ENCODE measurements at places on chromosomes 11 and 22. TPM values are rescaled to one million over a fixed set of nuclear protein-coding genes. Genes with fewer than 3 reads are reported as not detected.

- DNase-seq = no peak
Observed at GRCh38 chr11:116420770-116421528, 351.8 kb downstream of the BUD13 start.

DNA sequence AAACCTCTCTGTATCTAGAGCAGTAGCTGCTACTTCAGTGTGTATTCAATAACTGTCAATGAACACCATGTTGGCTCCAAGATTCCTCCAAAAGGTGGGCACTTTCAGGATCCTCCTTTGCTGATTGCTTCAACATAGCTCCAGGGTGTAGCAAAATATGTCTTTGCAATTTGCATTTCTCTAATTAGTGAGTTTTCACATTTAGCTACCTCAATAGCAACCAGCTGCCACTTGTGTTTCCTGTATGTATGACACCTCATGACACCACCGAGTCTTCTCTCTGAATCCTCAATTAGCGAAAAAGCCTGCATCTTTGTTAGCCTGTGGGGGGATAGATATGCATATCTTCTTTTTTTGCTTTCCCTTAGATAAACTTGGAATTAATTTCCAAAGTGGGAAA is 898.3 kb upstream of the FAT3 start:
- no peak for DNase-seq

DNA sequence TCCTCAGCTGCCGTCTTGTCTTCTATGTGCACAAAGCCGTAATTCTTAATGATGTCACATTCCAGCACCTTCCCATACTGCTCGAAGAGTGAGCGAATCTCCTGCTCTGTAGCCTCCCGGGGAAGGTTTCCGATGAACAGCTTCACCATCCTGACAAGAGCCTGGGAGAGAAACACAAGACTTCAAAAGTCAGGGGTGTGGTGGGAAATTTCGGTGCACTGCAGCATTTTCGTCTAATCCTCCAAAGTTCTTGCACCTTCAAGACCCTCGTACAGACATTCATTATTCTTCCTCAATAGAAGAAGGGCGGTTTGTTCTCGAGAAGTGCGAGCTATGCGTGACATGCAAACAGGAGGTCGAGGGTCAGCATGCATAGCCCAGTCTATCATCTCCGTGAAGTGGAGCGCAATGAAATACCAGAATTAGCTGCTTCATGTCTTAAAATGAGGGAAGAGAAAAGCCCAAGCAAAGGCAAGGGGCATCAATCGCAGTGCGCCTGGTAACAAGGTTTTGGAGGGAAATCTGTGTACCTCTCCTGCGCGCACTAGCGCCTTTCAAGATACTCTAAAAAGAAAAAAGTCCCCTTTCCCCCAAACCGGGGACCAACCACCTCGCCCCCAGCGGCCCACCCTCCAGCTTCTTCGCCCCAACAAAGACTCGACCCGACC is 622 bp downstream of the RBM4B start:
- no peak for DNase-seq

GRCh38 chr11:1074244-1075221 is at the start of gene MUC2:
TSS of gene MUC2 (plus strand) at chr11:1074874.
- DNase-seq = no peak

DNA sequence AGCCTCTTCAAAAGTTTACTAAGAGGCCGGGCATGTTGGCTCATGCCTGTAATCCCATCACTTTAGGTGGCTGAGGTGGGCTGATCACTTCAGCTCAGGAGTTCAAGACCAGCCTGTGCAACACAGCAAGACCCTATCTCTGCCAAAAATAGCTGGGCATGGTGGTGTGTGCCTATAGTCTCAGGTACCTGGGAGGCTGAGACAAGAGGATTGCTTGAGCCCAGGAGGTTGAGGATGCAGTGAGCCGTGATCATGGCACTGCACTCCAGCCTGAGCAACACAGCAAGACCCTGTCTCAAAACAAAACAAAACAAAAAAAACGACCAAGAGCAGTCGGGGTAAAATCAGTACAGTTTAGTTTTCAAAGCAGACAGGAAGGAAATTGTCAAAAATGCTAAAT is 4.7 kb upstream of the ADSL start:
- DNase-seq = no peak

GRCh38 chr11:76025068-76025467 is 181.2 kb downstream of the WNT11 start:
- DNase-seq = peak; percentile 67

GRCh38 chr11:119726150-119726553 is 2.8 kb downstream of the NECTIN1 start:
- DNase-seq = no peak

DNA sequence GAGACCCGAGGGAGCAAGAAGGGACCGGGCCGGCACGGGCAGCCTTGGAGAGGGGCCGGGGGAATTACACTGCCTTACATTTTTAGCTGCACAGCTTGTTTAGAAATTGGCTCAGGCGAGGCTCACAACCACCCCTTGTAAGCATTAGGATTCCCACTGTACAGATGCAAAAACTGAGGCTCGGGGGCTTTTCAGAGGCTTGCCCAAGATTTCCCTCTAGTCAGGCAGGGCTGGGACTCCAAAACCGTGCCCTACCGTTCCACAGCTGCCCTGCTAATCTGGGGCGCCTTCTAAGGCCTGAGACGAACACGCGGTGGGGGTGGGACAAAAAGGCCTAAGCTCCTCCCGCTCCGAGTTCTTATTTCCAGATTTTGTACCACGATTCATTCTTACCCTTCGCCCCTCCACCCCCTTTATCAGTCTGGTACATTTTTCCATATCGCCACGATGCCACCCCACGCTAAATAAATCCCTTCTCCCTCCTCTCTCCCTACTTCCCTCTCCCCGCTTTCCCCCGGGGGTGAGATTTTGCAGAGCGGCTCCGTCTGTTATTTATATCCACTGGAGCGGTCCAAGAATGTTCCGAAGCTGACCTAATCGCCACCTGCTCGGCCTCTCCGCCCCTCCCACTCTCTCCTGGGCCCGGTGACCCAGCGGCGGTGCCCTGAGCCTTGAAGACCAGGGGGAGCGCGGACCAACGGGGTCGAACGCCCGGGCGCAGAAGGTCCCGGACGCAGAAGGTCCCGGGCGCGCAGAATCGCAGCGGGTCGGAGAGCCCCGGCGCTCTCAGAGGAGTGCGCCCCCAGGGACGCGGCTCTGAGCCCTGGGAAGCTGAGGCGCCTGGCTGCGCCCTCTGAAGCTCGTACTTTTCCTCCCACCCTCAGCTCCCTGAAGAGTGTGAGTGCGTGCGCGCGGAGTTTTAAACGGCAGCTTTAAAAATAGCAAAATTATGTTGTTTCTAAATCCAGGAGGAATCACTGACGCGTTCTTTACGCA is 764 bp upstream of the PACSIN3 start:
- DNase-seq = no peak

- no peak for DNase-seq
Observed at GRCh38 chr22:42307806-42308563, 37.5 kb upstream of the TCF20 start.

DNA sequence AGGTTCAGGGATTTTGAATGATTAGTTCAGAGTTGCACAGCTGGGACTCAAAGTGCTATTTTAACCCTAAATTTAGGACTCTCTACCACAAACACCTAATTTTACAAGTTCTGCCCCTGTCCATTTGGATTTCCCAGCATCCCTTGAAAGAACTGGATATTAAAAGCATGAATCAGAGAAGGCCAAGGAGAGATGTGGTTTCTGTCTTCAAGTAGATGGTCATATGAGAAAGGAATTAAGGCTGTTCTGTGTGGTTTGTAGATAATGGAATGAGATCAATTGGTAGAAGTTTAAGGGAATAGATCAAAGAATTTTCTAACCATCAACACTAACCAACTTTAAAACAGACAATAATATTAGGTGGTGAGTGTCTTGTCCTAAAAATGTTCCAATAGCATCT is 106.4 kb upstream of the TENM4 start:
- no peak for DNase-seq

DNA sequence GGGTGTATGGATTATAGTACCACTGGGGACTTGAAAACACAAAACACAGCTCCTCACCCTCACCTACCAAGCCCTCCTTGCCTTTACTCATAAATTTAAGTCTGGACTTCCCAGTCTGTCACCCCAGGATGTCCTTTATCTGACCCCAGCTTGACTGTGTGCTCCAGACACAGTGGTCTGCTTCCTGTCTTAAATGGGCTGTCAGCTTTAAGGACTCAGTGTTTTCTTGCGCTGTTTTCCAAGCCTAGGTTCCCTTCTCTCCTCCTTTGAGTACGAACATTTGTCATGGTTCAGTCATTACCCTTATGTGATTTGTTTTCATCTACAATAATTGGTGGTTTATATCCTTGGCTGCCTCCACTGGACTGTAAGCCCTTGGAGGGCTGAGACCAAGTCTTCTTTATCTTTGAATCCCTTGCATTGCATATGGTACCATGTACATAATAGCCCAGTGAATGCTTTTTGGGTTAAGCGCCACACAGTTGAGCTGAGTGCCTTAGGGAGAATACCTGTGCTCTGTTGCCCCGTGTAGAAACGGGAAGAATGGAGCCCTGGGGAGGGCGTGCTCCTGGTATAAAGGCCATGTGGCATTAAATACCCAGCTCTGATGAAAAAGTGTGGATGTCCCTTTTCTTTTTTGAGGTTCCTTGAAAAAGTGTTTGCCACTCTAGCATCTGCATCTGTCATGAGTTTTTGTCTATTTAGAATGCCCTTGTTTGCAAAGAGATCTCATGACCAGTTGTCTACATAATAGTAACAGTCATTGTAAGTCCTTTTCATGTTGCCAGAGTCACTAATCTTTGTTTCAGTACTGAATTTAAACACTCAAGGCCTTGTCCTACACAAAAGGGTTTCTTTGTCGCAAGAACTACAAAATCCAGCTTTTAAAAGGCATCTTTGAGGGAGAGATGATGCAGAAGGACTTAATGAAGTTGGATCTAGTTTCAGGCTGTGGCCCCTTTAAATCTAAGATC is 14.0 kb downstream of the PANX1 start:
- no peak for DNase-seq

- no peak for DNase-seq
Observed at GRCh38 chr11:29256580-29256979, 760.2 kb downstream of the KCNA4 start.

- DNase-seq = no peak
Observed at GRCh38 chr11:23099256-23099655, 239.0 kb upstream of the CCDC179 start.

GRCh38 chr11:24157316-24157715 is 339.5 kb upstream of the LUZP2 start:
- no peak for DNase-seq

GRCh38 chr11:847876-848275 is 5.2 kb downstream of the TSPAN4 start:
- no peak for DNase-seq

DNA sequence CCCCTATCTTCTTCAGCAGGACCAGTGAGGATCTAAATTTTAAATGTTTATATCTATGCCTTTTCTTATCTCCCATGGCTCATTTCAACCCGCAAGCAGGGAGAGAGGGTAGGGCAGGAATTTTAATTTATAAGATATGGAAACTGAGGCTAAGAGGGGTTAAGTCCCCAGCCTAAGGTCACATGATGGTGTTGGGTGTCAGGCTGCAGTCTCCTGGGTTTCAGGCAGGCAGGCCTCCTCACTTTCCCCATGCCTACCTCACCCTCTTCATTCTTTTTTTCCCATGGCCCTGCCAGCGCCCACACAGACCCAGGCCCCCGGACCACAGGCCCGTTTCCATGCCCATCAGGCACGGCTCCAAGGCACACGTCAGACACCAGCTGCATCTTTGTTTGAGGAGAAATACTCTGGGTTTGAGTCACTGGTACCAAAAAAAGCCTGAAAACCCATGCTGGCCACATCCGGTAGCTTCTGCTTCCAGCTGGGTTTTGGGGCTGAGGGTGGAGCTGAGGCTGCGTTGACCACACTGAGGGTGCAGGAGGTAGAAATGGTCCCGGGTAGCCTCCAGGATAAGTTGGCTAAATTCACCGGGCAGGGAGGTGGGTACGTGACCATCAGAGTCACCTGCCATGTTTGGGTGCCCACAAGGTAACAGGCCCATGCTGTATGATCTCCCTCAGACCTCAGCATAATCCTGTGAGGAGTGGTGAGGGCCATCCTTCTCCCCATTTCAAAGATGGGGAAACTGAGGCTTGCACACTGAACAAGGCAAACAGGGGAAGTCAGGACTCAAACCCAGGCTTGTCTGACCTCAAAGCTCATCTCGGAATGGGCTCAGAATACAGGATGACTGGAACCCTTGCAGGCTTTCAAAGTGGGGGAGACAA is 7.5 kb downstream of the CRYBB1 start:
- DNase-seq = no peak

DNA sequence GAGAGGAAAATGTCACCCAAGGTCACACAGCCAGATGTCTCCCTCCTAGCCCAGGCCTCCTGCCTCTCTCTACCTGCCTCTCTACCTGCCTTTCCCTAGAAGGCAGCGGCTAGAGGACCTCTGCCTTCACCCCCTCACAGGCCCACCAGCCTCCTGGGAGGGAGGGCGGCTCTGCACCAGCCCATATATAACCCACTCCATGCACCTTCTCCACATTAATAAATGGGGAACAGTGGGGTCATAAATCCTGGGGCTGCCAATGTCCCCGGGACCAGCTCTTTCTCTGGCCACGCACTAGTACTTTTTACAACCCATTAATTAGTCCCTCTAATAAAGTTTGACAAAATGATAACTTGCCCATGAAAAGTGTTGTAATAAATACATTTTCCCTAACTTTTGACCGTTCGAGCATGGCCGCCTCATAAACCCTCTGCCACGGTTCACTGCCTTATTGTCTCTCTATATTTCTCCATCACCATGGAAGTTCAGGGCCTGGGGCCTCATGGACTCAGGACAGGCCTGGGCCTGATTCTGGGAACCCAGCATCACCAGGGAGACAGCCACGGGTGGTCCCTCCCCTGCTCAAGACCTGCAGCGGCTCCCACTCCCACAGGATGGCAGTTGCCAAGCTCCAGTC is 102.1 kb downstream of the MN1 start:
- no peak for DNase-seq

ACRV1 gene
- not detected for total RNA-seq

DCPS gene
- total RNA-seq = 15.8 TPM

CARNS1 gene
- 0.21 TPM for total RNA-seq

PDGFB gene
- 159 TPM for total RNA-seq

MUC2 gene
- not detected for total RNA-seq

TBC1D22A gene
- 25.7 TPM for total RNA-seq

TMEM126A gene
- total RNA-seq = 24.8 TPM

TEX54 gene
- not detected for total RNA-seq

OR52N4 gene
- not detected for total RNA-seq
